Stimulated activated CD4-positive, alpha-beta T cell treated with anti-CD3 and anti-CD28 coated beads, Interleukin-4, amount 100 ng/mL, for 4 hours (primary cell): ENCODE measurements at places on chromosomes 1 and 21.

- DNase-seq: no peak
Observed at GRCh38 chr1:7684132-7684531, 87.0 kb upstream of the VAMP3 start.

DNA sequence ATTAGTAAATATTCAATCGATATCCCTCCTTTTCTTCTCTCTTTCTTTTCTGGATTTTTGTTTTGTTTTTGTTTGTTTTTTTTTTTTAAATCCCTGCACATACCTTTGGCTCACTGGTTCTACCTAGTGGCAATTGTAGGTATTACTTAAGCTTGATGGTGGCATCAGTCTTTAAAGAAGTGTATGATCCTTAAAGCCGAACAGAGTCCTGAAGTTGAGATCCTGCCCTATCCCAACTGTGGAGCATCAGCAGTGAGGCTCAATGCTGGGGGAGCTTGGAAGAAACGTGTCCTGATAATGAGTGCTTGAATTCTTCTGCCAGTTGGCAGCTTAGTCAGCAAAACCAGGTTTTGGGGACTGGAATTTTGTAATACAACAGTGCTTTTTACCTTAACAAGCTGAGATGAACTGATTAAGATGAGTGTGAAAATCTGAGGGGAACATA lies 60.8 kb downstream of the FASLG start:
- no peak for DNase-seq

DNA sequence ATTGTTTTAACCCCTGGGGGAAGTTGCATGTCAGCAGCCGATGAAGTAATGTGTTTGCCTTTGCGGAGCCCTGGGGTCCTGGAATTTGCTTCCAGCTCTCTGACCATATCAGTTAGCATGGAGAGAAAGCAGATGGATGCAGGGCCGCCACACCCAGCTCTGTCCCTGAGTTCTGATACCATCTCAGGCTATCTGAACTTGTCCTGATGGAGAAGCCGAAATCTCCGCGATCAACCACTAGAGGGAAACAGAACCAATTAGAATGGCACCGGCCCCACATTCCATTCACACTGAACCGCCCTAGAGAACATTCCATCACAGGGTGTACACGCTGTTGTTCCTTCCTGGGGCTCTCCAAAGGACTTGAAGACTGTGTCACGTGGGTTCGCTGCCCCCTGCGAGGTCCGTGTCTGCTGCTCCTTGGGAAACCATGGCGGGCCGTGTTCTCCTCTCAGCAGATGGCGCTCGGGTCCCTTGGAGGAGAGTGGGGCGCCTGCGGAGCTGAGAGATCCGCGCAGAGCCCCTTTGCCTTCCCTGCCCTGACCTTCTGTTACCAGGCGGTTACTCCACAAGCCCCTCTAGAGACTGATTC lies 75.4 kb downstream of the ABCA4 start:
- peak; percentile 3 for DNase-seq

- no peak for DNase-seq
Observed at GRCh38 chr1:58466630-58467241, 79.8 kb downstream of the OMA1 start.

GRCh38 chr1:205444931-205445645 lies 10.8 kb downstream of the BLACAT1 start:
- no peak for DNase-seq

GRCh38 chr1:92509619-92510018 lies 22.9 kb upstream of the GFI1 start:
- no peak for DNase-seq

GRCh38 chr1:1677718-1678580 lies 14.6 kb downstream of the SLC35E2B start:
- DNase-seq: peak; percentile 43

GRCh38 chr1:33374336-33375105 lies 53.6 kb upstream of the A3GALT2 start:
- DNase-seq: no peak

- no peak for DNase-seq
Observed at GRCh38 chr1:232562855-232563510, 67.0 kb downstream of the SIPA1L2 start.

- DNase-seq: no peak
Observed at GRCh38 chr1:160657250-160657781, 10.5 kb upstream of the SLAMF1 start.

- DNase-seq: no peak
Observed at GRCh38 chr1:42423681-42424080, 32.1 kb downstream of the ZMYND12 start.

DNA sequence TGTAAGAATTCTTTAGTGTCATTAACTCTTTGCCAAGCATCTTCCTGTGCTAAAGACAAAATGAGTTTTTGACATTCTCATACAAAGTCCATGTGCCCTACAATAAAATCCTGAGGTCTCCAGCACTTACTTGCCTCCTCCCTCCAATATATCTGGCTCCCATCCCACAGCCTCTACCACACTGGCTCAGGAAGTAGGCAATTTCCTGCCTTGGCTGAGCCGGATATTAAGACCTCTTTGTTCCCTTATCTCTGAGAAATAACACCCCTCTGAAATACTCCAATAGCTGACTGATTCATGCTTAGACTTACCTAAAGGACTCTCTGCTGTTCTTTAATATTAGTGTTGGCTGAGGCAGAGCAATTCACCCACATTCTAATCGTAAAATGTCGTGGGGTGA lies 37.6 kb upstream of the GORAB start:
- no peak for DNase-seq

DNA sequence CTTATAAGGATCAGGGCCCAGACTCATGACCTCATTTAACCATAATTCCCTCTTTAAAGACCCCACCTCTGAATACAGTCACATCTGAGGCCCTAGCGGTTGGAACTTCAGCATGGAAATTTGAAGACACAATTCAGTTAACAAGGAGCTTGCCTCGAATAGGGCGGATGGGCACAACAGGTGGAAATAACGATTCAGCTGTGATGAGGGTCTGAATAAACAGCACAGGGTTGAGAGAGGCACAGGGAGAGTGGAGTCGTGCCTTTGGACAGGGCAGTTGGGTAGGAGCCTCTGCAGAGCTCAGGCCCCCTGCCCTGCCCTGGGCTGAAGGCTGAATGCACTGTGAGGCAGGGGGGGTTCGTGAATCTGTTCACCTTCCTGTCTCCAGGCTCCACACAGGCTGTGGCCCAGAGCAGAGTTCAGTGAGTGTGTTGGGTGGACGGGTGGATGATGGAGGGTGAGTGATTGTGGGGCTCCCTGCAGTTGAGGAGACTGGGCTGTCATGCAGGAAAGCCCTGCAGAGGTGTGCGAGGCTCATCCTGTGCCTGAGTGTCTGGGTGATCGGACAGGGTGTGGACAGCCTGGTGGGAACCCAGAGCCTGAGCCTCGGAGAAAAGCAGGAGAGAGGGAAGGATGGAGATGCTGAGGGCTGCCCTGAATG lies 243.1 kb downstream of the FOXD2 start:
- no peak for DNase-seq

DNA sequence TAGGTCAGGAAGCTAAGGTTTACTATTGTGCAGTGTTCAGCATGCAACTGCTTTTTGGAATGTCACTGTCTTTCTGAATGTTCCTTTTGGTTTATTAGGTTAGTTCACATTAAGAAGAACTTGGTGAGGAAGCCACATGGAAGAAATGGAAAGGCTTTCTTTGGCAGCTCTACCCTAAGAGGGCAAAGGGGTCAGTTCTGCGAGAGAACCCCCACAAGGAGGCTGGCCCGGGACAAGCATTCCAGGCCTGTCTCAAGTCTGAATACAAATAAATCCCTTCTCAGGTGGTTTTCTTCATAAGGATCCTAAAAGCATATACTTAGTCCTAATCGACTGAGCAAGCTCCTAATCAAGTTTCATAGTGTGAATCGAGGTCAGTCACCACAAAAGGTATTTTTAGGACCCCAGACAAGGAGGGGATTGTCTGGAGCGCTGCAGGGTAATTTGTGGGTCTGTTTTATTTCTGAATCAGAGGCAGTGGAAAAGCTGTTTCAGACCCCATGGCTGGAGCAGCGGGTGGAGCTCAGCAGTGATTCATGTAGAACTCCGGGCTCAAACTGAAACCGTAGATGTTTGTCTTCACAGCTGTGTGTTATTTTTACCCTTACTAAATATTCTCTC lies 63.3 kb downstream of the ERG start:
- no peak for DNase-seq

- DNase-seq: no peak
Observed at GRCh38 chr1:5947978-5948680, 44.1 kb downstream of the NPHP4 start.

DNA sequence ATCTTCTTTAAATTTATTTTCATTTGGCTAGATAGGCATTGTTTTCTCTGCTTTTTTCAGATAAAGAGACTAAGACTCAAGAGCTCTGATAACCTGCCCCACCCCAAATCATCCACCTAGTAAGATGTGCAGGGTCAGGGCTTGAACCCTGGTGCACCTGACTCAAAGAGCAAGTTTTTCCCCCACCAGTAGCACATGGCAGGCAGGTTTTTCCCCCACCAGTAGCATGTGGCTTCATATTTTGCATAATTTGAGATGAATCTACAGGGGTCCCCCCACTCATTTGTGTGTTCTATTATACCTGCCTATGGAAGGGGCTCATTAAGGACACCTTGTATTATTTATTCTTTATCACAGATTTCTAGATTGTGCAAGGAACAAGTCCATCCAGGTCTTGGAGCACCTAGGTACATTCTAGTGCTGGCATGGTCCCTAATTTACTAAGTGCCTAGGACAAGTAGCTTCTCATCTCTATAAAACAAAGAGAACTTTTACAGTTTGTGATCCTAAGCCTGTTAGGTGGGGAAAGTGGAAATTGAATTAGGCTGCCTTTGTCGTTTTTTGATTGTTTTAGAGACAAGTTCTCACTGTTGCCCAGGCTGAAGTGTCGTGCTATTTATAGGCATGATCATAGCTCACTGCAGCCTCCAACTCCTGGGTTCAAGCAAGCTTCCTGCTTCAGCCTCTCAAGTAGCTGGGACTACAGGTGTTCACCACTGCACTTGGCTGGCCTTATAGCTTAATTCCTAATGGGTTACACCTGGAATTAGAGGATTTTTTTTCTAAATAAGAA lies 13.2 kb upstream of the CTSE start:
- DNase-seq: no peak

DNA sequence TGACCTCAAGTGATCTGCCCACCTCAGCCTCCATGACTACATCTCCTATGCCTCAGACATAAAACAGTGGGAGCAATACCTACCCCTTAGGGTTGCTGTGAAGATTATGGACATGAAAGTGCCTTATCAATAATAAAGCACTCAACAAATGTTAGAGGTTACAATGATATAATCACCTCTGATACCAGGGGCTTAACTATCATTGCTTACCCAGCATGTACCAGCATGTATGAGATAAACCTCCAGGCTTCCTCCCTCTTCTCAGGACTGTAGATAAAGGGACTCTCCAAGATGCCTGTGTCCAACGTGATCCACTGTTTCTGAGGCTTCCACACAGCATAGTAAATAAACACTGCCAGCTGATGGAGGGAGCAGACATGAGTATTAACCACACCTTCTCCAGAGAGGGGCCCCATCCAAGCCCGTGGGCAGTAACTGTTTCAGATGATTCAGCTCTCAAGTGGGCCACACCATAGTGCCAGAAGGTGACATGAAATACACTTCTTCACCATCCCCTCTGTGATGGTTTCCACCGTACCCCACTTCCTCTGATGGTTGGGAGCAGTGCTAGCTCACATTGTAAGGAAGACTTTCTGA lies 26.2 kb downstream of the RHBDL2 start:
- DNase-seq: no peak

- DNase-seq: no peak
Observed at GRCh38 chr1:154978360-154978759, 3.9 kb downstream of the CKS1B start.

GRCh38 chr1:235161685-235162327 lies 756 bp upstream of the RBM34 start:
- no peak for DNase-seq

GRCh38 chr1:214044438-214045214 lies 56.9 kb downstream of the PROX1 start:
- no peak for DNase-seq

DNA sequence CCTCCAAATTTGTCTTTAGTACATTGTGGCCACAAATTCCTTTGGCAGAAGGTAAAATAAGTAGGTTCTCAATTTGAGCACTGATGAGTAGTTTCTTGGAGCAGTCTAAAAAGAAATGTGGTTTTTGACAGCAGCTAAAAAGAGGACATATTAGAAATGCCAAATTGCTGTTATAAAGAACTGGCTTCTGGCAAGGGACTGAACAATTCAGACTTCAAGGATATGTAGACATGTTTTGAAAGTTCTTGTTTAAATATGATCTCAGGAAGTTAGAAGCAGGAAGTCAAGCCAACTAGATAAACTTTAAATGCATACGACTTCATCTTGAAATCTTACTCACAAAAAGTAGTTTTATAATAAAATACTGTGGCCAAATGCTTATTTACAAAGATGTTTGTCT lies 18.8 kb downstream of the C1orf52 start:
- no peak for DNase-seq

- no peak for DNase-seq
Observed at GRCh38 chr1:67415041-67415440, 15.2 kb downstream of the SERBP1 start.
